CD8-positive, alpha-beta memory T cell (primary cell): ENCODE measurements at places on chromosomes 13 and 19. TPM values are rescaled to one million over a fixed set of nuclear protein-coding genes. Genes with fewer than 3 reads are reported as not detected.

DNA sequence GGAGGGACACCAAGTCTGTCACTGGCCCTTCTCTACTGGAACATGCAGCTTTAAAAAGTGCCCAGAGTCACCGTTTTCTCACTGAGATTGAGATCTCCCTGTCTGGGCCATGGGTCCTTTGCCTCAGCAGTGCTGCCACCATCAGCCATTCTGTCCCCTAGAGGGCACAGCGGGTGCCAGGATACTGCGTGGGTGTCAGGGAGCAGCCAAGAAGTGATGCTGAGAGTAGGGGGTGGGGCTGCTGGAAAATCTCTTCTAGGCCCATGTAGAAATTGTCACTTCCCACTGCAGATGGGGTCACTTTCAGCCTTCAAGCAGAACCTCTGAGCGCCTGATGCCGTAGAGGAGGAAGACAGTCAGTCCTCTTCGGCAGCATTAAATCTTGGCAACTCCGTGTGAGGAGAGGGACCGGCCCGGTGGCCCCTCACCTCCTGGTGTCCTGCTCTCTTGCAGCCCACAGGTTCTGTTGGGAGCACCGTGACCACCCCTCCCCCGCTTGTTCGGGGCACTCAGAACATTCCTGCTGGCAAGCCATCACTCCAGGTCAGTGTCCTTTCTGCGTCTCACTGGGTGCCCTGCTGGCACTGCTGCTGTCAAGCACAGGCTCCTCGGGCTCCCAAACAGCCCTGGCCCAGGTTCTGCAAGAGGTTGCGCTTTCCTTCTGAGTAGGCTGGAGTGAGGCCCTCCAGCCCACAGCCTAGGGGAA is 21.4 kb downstream of the TSSK6 start:
- DNase-seq, result no peak

DNA sequence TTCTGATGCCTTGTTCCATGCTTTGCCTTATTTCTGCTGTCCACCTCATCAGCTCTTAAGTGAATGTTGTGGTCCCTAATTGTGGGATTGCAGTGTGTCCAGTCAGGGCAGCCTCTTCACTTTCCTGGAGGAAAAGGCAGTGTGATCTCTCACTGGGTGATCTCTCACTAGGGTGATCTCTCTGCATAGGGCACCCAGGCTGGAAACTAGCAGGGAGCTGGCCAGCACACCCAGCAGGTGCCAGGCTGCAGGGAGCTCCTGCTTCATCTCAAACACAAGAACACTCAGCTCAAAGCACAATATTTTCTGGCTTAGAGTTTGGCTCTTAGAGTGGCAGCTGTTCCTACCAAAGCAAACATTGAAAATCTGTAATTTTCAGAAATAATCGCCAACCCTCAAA is 36.5 kb upstream of the TSHZ3 start:
- no peak for DNase-seq

- DNase-seq, result no peak
Measured at GRCh38 chr19:27833031-27833430, 1379.9 kb downstream of the UQCRFS1 start.

The AMER2 gene
- not detected for total RNA-seq
